ENCODE measurements at places on chromosomes 12 and 14.

DNA sequence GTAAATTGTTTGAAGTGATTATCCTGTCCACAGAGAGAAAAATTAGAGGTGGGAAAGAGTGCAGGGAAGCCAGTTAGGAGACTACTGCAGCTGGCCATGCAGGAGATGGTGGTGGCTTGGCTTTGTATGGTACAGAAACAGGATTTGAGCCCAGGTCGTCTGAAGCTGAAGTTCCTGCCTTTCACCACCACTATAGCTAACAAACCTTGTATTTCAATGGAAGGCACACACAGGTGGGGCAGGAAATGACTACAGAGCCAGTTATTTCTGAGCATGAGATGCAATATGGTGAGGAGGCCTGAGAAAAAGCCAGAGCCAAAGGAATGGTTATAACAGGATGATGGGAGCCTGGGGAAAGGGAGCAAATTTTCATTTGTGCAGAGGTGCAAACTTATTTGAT is 103.9 kb downstream of the BTG1 start:
- no peak for DNase-seq

DNA sequence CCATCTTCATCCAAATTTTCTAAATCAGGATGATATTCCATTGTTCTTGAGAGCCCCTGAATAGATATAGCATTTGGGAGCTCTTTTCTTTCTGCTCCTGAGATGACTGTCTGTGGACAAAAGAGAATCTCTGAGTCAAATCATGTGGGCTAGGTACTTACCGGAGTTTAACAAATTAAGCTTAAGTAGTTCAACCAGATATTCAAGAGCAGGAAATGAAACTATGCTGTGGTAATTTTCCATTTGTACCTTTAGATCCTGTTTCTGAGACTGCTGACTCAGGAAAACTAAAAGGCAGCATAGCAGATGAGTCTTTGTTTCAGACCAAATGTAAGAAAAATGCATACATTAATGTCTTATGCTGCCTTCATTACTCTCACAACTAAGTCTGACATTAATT is at the start of gene CLEC7A:
Gene CLEC7A (minus strand): TSS at position 158 of the 400 bp plus-strand sequence. CDS start 117 bp downstream, at position 41.
- no peak for DNase-seq

- peak; percentile 14 for DNase-seq
Measured at GRCh38 chr12:14845350-14845750, 2.0 kb upstream of the ART4 start.

- no peak for DNase-seq
Measured at GRCh38 chr14:64158608-64159007, 135.6 kb downstream of the ESR2 start.

DNA sequence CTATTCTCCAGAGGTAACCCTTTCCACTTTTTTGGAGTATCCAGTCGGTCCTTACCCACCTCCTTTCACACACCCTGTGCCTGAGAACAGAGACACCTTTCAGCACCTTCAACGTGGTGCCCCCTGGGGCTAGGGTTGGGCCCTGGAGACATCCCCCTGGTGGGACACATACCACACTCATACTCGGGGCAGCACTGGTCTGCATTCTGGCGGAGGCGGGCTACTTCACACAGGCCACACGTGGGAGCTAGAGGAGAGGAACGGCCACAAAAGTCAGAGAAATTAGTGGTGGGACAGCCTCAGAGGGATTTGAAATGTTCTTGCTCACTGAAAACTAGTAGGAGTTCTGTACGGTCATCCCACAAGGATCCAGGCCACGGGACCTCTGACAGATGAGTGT is 39.8 kb upstream of the ANO2 start:
- no peak for DNase-seq

GRCh38 chr14:66445936-66446335 is 40.2 kb upstream of the CCDC196 start:
- no peak for DNase-seq

- no peak for DNase-seq
Measured at GRCh38 chr14:50476134-50476533, 56.2 kb downstream of the MAP4K5 start.

Measured in stimulated activated CD8-positive, alpha-beta memory T cell treated with anti-CD3 and anti-CD28 coated beads, Interleukin-15, amount 100 ng/mL, for 1 hour (primary cell).